ENCODE measurements at places on chromosomes 13 and 19.
A peak's percentile ranks its signal among the peaks of the same experiment; 100 is the strongest.

- DNase-seq, result no peak
These were observed 109.5 kb downstream of the TBC1D4 start for GRCh38 chr13:75372517-75372916.

DNA sequence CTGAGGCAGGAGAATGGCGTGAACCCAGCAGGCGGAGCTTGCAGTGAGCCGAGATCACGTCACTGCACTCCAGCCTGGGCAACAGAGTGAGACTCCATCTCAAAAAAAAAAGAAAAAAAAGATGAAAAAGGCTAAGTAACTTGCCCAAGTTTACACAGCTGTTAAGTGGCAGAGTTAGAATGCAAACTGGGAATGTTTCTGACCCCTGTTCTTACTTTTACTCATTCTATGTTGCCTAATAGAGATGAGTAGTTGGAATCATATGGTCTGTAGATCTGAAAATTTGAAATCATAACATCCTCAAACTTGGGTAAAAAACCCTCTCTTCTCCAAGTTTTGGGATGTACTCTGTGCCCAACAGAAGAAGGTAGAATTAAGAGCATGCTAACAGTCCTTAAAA, 235.8 kb upstream of the RFC3 start:
- no peak for DNase-seq

DNA sequence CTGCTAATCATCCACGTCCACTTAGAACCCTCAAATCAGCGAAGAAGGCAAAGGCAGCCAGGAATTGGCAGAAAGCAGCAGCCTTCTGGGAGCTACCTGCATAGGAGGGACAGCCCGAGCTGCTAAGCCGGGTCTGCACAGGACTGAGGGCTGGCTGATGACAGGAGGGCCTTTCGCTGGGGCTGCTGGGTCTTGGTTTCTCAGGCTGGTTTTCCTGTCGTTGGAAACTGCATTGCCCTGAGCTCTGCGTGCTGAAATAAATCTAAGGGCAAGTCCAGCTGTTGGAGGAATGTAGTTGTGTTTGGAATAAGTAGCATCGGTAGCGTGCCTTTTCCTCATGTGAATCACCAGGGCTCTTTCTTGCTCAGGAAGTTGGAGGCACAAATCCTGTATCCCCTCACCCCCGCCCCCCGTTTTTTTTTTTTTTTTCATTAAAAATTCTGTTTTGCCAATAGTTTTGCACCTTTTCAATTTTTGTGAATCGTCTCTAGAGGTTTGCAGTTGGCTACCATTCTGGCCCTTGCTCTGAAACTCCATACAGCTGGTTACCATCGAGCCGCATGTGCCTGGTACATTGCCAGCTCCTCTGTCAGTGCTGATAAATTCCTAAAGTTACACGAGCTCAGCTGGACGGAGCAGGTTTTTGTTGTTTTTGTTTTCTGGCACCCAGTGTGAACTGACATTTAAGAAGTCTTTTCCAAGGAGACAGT, 193.9 kb upstream of the RNF113B start:
- DNase-seq, result peak; percentile 77

GRCh38 chr13:60463787-60464186, 66.8 kb downstream of the TDRD3 start:
- DNase-seq, result no peak

DNA sequence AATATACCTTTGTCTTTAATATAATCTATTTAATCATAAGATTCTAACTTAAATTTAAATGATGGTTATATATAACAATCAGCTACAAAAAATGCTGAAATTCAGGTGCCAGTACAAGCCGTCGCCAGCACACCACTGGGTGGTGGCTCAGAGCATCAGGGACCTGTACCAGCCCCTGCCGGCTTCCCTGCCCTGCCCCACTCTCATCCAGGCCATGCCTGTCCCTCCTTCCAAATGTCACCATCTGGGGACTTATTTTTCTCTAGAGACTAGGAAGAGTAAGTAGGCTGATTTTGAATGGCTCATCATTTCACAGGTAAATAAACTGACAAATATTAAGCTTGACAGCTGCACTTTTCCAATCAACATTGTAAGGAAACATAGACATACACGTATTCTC, 1.6 kb downstream of the METTL21C start:
- no peak for DNase-seq

GRCh38 chr13:27403727-27404385, 20.6 kb upstream of the GTF3A start:
- no peak for DNase-seq

DNA sequence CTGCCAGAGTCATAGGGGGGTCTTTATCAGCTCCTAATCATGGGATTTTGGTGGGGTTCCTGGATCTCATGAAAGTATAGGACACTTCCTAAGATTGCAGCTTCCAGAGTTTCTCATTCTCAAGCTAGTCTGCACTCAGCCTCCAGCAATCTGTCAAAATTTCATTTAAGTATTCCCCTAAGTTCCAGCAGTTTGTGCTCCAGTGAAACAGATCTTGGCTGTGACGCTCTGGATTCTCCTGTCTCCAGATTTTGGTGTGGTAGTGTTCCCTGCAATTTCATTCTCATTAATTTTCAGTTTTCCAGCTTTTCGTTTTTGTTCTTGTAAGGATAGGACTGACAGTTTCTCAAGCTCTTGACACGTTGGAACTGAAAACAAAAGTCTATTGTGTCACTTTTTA, 908.9 kb upstream of the MIR17HG start:
- DNase-seq, result no peak

GRCh38 chr13:97240788-97241734, 18.9 kb downstream of the MBNL2 start:
- DNase-seq, result no peak

GRCh38 chr13:32468502-32469142, 40.7 kb upstream of the N4BP2L1 start:
- DNase-seq, result no peak

GRCh38 chr19:46076031-46076880, 35.5 kb upstream of the IGFL4 start:
- no peak for DNase-seq

DNA sequence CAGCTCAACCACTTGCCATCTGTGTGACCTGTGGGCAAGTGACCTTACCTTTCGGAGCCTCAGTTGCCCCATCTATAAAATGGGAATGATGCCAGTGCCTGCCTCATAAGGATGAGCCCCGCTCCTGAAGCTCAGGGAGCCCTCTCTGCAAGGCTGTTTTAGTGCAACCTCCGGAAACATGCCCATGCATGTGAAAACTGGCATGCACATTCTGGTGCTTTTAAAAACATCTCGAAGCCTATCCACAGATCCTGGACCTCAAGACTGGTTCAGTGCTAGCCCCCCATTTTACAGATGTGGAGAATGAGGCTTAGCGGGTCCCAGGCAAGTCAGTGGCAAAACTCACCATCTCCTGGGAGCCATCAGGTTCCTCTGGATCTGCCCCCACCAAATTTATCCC, 5.6 kb downstream of the CADM4 start:
- DNase-seq, result no peak

DNA sequence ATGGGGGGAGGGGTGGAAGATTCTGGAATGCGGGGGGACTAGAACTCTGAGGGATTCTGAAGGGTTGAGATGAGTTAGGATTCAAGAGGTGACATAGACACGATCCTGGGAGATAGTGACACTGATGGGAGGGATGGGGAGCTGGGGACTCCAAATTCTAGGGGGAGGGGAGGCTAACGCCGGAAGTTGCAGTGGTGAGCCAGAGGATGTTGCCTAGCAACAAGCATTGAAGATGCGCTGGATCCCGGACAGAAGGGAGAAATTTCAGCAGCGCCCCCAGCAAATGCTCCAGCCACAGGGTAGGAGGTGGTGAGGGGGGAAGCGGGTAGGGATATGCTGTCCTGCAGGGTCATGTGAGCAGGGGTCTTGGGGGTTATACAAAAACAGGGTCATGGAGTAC, 6.9 kb upstream of the LTBP4 start:
- no peak for DNase-seq

GRCh38 chr19:10602330-10603083, 15.4 kb upstream of the AP1M2 start:
- no peak for DNase-seq

DNA sequence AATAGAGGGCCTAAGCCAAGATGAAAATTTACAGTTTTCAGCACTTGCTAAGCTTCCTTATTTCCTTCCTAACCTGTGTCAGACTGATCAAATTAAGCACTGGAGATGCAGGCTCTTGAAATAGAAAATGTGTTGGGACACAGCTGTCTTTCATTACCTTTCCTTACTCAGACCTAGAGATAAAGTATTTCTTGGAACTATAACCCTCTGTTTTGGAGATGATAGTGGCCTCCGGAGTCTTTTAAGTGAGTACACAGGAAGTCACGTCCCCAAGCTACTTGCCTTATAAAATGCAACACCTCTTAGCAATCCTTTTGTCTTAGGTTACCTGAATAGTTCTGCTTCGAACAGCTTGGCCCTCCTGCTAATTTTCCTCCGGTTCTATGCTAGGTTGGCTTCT, 12.4 kb upstream of the AKAP11 start:
- no peak for DNase-seq

GRCh38 chr13:111020546-111020945, 94.6 kb upstream of the ARHGEF7 start:
- DNase-seq, result no peak
